ENCODE measurements at places on chromosomes 12 and 14. TPM values are rescaled to one million over a fixed set of nuclear protein-coding genes. Genes with fewer than 3 reads are reported as not detected.

DNA sequence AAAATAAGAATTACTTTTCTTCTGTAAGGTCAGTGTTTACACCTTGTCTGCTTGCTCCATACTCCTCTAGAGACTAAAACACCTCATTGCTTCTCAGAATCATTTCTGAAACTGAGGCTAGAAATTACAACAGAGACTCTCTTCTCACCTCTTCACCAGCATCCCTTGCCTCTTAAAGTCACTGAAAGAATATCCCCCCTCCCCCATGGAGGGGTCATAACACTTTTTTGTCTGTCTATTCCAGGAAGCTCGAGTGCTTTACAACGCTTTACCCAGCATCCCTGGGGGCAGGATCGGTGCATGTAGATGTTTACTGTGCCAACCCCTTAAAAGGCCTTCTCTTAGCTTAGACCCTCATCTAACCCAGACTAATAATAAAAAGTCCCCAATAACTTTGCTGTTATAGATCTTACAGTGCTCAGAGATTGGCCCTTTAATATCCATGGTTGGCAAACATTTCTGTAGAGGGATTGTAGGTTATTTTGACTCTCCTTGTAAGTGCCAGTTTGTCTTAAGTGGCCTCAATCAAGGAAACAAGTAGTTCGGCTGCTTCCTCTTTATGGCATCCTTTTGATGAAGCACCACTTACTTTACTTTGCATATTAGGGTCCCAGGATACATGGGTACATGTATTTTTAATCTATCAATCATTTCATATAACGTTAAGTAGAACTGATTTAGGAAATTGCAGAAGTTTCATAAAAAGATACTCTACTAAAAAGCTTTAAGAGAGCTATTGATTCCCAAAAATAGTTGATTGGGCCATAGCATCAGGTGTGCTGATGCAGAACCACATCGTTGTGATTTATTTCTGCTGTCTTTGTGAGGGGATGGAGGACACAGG is 29.3 kb downstream of the PRKCH start:
- DNase-seq, result no peak

DNA sequence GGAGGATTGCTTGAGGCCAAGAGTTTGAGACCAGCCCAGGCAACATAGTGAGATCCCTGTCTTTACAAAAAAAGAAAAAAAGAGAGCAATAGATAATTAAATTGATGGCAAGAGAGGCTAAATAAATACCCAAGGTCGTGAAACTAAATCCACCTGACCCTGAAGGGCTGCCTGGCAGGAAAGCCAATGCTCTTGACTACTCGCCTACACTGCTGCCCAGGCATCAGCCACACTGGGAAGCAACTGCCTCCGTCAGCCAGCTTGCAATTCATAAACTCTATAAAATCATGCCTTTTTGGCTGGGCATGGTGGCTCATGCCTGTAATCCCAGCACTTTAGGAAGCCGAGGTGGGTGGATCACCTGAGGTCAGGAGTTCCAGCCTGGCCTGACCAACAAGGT is 31.7 kb upstream of the RASSF3 start:
- no peak for DNase-seq

DNA sequence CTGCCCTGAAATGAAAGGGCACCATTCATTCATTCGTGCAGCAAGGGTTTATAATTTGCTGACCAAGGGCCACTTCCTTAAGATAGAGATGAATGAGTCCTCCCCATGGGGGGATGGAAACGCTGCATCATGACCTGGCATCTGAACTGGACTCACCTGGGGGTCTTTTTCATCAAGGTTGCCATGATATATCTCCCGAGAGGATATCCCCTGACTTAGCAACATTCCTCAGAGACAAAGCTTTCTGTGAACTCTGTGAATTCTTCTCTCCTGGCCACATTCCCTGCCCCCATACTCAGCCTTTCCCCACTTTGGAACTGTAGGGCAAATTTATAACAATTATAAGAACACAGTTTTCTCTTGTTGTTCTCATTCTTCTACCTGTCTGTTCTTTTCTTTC is 30.8 kb downstream of the SRRM4 start:
- no peak for DNase-seq

DNA sequence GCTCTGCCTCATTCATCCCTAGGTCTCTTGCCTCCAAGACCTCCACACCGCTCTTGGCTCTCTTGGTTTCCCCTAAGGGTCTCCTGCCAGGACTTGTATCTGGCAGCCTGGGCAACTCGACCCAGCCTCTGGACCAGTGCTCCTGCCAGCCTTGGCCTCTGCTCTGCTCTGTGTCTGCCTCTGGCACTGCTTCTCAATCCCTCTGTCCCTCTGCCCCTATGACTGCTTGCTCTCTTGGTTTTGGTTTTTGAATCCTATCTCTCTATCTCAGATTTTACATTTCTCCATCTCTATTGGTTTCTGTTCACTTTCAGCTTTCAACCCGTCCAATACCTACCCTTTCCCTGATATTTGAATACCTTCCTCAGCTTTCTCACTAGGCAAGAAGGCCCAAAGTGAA is 6.3 kb downstream of the ITGA5 start:
- DNase-seq, result no peak

P2RX7 gene
- total RNA-seq, result 4.1 TPM

MAP4K5 gene
- 161 TPM for total RNA-seq

DNA sequence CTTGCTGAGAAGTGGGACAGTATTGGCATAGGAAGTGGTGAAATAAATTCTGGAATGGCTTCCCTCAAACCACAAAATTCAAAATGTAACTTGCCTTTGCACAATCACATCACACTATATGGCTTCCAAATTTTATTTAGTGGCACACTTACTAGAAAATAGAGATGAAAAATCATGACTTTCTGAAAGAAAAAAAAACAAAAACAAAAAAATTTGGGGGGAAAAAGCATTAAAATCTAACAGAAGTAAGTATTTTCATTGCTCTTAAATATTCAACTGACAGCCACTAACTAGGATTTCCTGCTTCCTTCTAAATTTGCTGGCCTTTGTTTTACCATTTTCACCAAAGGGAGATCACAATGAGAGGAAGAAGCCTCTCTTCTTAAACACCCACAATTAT is 23.0 kb downstream of the ATF7 start:
- no peak for DNase-seq
